ENCODE measurements at places on chromosomes 3 and 15.

DNA sequence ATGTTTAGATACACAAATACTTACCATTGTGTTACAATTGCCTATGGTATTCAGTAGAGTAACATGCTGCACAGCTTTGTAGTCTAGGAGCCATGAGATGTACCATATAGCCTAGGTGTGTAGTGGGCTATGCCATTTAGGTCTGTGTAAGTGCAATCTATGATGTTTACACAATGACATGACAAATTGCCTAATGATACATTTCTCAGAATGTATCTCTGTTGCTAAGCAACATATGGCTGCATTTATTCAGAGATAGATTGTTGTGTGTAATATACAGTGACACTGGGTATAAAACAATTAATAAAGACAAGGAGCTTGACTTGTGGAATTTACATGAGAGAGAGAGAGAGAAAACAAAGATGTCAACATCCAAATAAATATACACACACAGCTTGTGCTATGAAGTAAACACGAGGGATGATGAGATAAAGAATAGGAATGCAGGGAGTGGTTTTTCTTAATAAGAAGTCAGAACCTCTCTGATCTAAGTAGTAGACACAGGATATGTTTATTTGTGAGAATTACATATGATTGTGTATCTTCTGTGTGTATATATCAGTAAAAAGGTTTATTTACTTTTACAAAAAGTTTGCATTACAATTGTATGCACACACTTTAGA lies 110.0 kb downstream of the KCNAB1 start:
- DNase-seq = no peak

GRCh38 chr3:32780071-32780734 lies 37.6 kb upstream of the TRIM71 start:
- DNase-seq = no peak

DNA sequence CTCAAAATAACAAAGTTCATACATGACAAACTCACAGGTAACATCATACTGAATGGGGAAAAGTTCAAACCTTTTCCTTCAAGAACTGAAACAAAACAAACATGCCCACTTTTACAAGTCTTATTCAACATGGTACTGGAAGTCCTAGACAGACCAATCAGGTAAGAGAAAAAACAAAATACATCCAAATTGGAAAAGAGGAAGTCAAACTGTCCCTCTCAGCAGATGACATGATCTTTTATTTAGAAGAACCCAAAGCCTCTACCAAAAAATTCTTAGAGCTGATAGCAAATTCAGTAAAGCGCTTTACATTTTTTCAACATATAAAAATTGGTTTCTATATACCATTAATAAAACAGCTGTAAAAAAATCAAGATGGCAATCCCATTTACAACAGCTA lies 219.4 kb downstream of the STAG1 start:
- DNase-seq = no peak

DNA sequence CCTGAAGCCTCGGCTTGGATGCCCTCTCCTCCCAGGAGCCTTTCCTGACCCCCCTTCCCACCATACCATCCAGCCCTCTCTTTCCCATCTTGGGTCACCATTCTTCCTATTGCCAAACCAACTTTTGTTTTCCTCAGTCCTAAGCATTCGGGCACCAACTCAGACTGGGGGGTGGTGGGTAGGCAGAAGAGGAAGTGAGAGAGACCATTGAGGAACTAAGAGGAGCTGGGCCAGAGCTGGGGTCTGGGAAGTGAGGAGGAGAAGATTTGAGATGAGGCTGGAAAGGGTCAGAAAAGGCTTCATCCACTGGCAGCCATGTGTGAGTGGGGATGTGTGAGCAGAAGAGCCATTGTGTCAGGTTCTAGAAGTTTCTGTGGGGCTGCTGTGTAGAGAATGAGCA lies 37.7 kb downstream of the TKT start:
- DNase-seq = no peak

GRCh38 chr3:153399636-153400035 lies 237.6 kb downstream of the RAP2B start:
- no peak for DNase-seq

- no peak for DNase-seq
Observed at GRCh38 chr15:23069496-23070166, 30.3 kb upstream of the TUBGCP5 start.

GRCh38 chr3:60528651-60529050 lies 722.6 kb downstream of the FHIT start:
- no peak for DNase-seq

DNA sequence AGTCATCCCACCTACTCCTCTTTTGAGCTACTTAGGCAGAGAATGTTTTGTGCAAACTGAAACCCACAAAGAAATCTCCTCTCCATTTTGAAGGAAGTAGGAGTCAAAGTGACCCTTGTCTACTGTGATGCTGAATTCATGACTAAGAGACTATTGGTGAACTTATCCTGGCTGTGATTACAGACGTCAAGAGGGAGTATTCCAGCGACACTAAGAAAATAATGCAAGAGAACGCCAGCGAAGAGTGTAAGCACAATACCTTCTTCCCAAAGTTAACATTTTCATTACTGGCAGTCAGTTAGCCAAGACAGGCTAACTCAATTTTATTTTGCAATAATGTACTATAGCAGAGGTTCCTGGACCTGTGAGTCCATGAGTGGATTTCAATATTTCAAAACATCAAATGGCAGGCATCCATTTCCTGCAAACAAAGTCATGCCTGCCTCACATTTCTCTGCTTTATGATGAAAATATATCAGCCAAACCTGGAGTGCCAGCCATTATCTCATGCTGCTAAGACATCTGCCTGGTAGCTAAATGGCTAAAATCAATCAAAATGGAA lies 59.0 kb downstream of the CTNNB1 start:
- DNase-seq = no peak

DNA sequence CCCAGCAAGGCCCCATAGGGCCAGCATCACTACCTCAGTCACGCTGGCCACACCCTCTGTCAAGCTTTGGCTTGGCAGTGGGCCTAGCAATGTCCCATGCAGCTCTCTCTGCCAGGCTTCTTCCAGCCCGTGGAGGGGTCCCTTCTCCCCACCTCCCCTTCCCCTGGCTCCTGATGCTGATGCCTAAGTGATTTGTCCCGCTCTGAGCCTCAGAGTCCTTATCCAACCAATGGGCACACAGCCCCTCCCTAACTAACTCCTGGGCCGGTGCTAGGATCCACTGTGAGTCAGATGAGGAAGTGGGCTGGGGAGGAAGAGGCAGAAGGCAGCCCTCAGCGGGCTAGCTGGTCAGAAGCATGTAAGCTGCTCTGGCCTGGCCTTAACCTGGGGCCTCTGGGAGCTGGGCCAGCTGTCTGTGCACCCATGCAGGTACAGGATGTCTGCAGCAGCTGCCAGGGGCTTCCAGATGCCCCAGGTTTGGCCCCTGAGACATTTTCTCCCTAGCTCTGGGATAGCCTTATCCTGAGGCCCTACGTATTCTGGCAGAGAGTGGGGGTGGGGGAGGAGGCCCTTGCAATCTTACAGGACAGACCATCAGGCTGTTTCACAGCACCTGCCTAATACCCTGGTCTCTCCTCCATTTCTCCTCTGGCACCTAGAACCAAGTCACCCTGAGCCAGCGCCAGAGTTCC lies 740 bp upstream of the ZBTB47 start:
- DNase-seq = peak; percentile 55
